ENCODE measurements at places on chromosomes 7 and 10.

GRCh38 chr10:124301736-124302135 lies 117.0 kb downstream of the OAT start:
- no peak overlapping the region for H3K4me3 ChIP-seq
- DNase-seq, result no peak
- no peak overlapping the region for H3K27ac ChIP-seq

GRCh38 chr7:29272057-29272456 lies 77.5 kb downstream of the CHN2 start:
- H3K27ac ChIP-seq, result no peak overlapping the region
- no peak for DNase-seq
- no peak overlapping the region for H3K4me3 ChIP-seq
- H3K4me1 ChIP-seq, result peaks cover 37% of the 10 kb centered on the region
- H3K27me3 ChIP-seq, result no peaks in the 10 kb centered on the region

- DNase-seq, result no peak
- H3K27ac ChIP-seq, result no peak overlapping the region
These were observed 128.4 kb upstream of the RSU1 start for GRCh38 chr10:16945593-16945992.

DNA sequence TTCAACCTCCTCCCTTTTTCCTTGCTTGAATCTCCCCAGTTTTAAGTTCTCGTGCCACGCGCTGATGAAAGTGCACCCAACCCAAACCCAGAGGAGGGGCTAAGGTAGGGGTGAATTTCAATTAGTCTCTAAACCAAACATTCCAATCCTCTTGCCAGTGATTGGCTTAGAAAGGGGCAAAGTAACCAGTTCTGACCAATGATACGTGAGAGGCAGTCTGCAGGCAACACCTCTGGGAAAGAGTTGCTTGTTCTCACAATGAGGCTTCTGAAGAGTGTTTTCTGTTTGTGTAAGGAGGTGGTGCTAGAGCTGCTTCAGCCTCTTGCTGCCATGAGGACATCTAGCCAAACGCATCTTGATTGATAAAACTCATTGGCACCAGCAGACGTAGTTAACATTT lies 21.8 kb downstream of the SLC35G1 start:
- H3K27me3 ChIP-seq, result no peaks in the 10 kb centered on the region
- H3K4me3 ChIP-seq, result no peak overlapping the region
- H3K4me1 ChIP-seq, result no peaks in the 10 kb centered on the region
- no peaks in the 10 kb centered on the region for H3K36me3 ChIP-seq

GRCh38 chr7:47693216-47693615 lies 111.3 kb upstream of the TNS3 start:
- H3K4me3 ChIP-seq, result no peak overlapping the region
- no peak overlapping the region for H3K27ac ChIP-seq
- peaks cover 3% of the 10 kb centered on the region for H3K27me3 ChIP-seq
- no peaks in the 10 kb centered on the region for H3K36me3 ChIP-seq

- no peak for DNase-seq
These were observed 155.6 kb downstream of the RAPGEF5 start for GRCh38 chr7:22201186-22201880.

DNA sequence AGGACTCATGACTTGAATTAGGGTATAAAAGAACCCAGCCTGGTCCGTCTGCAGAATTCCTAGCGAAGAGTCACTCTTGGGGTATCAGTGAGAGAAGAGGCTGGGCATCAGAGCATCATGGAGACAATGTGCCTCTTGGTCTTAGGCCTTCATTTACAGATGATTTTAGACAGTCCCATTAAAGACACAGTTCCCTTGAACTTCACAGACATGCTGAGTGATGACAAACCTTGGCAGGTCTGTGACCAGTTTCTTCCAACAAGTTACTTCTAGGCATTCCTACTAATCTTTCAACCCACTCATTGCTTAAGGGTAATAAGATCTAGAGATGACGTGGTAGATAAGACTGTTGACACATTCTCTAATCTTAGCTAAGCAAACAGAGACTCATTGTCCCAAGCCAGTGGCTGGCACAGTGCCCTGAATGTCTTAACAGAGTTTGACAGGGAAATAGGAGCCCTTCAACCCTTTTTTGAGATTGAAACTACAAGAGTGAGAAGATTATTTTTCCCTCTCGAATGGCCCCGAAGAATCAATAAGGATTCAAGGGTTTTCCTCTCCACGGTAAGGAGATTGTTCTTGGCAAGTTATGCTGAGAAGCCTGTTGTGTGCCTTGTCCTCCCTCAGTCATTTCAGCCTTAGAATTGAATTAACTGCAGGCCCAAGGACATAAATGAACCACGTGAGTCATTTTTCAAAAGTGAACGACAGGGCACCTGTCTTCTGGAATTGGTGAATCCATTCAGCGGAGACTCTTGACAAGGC lies 281.1 kb downstream of the CCDC3 start:
- H3K4me1 ChIP-seq, result peaks cover 24% of the 10 kb centered on the region
- no peaks in the 10 kb centered on the region for H3K36me3 ChIP-seq
- H3K4me3 ChIP-seq, result no peak overlapping the region
- DNase-seq, result no peak
- no peak overlapping the region for H3K27ac ChIP-seq

All from glutamatergic neuron (in vitro differentiated cells).